HCEC 1CT (cell line): ENCODE measurements at places on chromosomes 2 and 18.

- DNase-seq: no peak
These were observed 318.0 kb downstream of the FIGN start for GRCh38 chr2:163417596-163418337.

DNA sequence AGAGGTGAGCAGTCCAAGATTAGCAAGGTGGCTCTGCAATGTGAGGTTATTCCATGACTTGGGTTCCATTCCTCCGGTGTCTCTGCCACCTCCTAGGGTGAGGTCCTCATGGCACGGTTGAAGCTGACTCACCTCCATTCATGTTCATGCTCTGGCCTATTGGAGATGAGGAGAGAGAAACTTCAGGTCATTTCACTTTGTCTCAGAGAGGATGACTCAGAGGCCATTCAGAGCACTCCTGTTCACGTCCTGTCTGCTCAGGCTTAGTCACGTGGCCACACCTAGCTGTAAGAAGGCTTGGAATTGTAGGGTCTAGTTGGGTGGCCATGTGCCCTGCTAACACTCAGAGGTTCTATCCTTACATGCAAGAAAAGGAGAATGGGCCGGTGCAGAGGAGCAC is 67.5 kb upstream of the MBOAT2 start:
- peak; percentile 65 for DNase-seq

DNA sequence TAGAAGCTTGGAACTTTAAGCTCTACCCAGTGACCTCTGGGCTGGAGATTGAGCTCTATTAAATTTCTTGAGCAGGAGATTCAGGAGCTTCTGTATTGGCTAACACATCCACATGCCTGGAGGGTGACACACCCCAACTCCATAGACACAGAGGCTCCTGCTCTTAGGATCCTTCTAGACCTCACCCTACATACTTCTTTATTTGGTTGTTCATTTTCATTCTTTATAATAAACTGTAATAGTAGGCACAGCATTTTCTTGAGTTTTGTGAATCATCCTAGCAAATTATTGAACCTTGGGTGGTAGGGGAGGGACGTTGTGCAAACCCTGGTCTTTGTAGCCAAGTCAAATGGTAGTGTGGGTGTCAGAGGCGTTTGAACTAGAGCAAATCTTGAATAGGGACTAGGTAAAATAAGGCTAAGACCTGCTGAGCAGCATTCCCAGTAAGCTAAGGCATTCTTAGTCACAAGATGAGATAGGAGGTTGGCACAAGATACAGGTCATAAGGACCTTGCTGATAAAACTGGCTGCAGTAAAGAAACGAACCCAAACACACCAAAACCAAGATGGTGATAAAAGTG is 323.8 kb upstream of the GALNT5 start:
- DNase-seq: no peak

DNA sequence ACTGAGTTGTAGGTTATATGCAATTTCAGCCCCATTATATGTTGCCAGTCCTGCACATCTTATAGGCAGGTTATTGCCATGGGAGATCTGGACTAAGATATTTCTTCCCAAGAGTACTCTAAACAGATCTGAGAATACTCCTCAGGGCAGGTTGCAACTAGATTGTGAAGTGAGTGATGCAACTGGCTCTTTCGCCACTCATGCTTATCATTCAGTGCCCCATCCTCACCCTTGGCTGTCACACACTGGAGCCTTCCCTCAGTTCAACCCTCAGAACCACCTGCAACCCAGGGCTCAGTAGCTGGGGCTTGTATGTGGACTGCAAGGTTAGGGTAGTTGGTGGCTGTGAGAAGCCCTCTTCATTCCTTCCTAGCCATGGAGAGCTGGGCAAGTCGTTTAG is 14.1 kb downstream of the MERTK start:
- DNase-seq: no peak

DNA sequence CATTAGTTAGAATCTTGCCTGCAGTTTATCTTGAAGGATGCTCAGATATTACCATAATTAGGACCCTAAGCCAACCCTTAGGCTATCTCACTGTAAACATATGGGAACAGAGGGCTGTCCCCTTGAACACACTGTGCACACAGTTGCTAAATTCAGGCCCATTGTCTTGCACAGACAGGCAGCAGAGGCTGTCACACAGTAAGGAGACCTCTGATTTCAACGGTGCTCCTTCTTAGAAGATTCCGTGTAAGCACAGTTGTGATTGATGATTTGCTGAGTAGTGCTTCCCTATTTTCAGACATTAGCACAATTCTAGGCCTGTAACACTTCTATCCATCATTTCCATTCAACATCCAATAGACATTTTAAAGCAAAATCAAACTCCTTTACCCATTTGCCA is 108.0 kb downstream of the RNF152 start:
- DNase-seq: no peak

GRCh38 chr2:50480507-50480906 is 551.4 kb downstream of the NRXN1 start:
- DNase-seq: no peak

DNA sequence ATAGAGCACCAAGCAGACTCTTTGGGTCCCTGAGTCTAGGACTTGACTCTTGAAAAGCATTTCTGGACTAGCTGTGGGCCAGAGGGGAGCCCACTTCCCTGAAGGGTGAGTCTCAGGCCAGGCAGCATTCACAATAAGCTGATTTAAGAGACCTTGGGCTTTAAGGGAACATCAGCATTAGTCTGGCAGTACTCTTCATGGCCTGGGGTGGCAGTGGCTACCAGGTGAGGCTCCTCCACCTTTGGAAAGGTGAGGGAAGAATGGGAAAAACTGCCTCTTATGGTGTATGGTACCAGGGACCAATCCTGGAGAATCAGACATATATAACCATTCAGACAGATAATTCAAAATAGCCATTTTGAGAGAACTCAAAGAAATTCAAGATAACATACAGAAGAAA is 599.9 kb upstream of the POU3F3 start:
- DNase-seq: no peak

- peak; percentile 76 for DNase-seq
These were observed 32.3 kb downstream of the SCTR start for GRCh38 chr2:119491776-119492525.

DNA sequence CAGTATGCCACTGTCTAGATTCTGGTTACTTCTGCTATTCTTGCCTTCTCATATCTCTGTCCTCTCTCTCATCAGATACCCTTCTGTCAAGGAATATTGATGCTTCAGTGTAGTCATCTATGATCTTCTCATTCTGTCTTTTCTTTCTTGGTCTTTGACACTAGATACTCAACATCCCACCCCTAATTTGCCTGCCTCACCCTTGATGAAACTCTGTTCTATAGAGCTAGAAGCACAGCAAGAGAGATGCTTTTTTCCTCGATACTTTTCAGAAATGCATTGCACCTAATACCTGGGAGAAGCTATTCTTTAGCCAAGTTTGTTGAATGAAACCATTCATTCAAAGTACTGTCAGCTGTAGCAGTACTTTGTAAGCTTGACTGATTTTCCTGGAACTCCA is 9.5 kb downstream of the SEPTIN2 start:
- DNase-seq: no peak

DNA sequence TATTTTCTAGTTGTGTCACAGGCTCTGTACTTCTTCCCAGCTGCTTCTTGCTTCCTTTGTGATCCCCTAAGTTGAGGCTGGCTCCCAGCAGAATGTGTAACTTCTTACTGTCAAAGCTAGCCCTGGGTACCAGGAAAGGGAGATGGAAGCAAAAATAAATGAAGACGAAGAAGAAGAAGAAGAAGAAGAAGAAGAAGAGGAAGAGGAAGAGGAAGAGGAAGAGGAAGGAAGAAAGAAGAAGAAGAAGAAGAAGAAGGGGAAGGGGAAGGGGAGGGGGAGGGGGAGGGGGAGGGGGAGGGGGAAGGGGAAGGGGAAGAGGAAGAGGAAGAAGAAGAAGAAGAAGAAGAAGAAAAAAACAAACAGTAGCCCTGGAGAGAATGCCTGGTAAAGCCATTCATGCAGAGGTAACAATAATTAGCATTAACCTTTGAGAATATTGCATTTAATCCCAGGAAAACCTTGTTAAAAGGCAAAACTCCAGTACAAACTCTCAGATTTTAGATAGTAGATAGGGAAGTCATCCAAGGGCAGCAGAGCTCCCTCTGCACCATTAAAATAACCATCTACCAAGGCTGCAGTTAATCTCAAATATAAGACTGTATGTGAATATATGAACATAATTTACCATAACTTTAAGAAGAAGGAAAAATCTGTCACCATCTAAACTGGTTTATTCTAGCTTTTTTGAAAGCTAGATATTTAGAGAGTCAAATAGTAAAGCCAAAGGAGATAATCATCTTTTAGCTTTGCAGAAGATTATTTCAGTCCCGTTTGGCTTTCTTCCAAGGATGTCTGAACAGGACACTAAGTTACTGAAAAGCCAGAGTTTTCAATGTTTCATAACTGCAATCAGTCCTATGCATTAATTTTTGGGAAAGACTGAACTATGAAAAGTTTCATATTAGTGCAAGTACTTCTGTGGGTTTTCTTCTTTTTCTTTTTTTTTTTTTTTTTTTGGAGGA is 44.3 kb upstream of the FBXO11 start:
- no peak for DNase-seq

GRCh38 chr2:10844097-10844496 is 31.5 kb upstream of the PDIA6 start:
- DNase-seq: peak; percentile 62

DNA sequence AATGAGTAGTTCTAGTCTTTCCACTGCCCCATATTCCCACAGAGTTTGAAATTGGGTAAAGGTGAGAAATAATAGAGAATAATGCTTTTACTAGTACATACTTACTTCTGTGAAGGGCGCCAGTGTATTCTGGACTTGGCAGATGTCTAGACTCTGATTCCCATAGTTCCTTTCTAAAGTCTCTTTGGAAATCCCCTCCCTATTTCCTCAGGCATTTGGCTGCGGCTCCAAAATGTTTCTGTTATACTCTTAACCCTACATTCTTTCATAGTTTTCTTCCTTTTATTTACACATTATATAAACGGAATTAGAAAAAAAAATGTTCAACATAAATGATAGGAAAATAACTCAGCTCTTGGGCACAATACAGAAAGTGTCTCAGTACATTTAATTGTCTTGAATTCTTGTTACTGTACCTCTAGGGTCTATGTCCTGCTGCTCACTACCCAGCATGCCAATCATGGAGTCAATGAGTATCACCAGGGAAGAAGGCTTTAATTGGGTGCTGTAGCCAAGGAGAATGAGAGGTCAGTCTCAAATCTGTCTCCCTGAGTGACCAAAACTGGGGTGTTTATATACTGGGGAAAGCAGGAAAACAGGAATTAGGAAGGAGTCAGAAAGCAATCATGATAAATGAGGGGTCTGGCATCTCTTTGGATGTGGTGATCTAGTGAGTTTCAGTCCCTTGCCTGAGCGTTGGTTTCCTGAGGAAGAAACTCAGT is 147.8 kb upstream of the MMADHC start:
- DNase-seq: peak; percentile 13

- DNase-seq: no peak
These were observed 186.8 kb downstream of the TMEM247 start for GRCh38 chr2:46666044-46666679.

DNA sequence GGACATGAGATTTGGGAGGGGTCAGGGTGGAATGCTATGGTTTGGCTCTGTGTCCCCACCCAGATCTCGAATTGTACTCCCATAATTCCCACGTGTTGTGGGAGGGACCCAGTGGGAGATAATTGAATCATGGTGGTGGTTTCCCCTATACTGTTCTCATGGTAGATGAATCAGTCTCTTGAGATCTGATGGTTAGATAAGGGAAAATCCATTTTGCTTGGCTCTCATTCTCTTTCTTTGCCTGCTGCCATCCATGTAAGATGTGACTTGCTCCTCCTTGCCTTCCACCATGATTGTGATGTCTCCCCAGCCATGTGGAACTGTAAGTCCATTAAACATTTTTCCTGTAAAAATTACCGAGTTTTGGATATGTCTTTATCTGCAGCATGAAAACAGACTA is 80.9 kb upstream of the GALNT5 start:
- DNase-seq: no peak

DNA sequence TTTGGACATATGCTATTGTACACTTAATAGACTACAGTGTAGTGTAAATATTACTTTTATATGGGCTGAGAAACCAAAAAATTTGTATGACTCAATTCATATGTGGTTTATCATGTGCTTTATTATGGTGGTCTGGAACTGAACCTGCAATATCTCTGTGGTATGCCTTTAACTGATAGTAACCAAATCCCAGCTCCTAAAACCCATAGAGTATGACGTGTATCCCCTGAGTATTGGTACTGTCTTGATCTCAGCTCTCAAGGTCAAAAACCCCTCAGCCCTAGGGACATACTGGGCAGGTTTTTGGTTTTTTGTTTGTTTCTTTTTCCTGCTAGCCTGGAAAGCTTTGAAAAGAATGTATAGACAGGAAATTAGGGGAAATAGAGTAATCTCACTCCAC is 42.2 kb upstream of the ARHGAP15 start:
- no peak for DNase-seq

DNA sequence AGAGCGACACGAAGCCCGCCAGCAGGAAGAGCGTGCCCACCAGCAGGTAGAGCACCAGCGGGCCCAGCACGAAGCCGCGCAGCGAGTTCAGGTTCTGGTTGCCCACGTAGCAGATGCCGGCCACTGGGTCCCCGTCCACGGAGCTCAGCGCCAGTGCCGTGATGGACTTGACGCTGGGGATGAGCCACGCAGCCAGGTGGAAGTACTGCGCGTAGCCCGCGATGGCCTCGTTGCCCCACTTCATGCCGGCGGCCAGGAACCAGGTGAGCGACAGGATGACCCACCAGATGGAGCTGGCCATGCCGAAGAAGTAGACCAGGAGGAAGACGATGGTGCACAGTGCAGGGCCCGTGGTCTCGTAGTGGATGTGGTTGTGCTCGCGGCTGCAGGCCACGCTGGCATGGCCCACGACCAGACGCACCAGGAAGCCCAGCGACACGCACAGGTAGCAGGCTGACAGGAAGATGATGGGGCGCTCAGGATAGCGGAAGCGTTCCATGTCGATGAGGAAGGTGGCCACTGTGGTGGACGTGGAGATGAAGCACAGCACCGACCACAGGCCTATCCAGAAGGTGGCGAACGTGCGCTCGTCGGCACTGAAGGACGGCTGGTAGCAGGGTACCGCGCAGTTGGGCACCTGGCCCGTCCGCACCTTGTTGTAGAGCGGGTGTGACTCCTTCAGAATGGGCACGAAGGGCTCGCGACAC is 2.1 kb downstream of the FZD5 start:
- no peak for DNase-seq

GRCh38 chr2:44555700-44556099 is 194.0 kb downstream of the CAMKMT start:
- DNase-seq: no peak

DNA sequence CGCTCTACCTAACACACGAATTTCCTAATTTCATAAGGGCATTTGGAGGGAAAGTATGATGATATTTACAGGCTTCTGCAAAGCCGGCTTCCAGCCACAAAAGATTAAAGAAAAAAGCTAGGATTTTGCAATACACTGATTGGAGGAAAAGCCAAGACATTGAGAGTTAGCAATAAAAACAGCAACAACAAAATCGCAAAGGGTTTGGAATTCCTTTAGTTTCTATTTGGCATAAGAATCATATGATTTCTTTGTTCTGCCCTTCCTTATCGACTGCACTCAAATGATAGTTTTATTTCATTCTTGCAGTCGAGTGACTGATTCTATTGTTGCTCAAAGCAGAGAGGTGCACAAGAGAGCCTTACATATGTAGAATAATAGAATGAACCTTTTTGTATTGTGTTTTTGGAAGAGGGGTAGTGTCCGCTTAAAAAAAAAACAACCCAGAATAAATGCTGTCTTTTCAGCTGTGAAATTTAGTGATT is 3.9 kb upstream of the ZNF532 start:
- no peak for DNase-seq

GRCh38 chr18:70148039-70148938 is 57.2 kb downstream of the RTTN start:
- DNase-seq: no peak
